ENCODE measurements at places on chromosomes 11 and 22. TPM values are rescaled to one million over a fixed set of nuclear protein-coding genes. Genes with fewer than 3 reads are reported as not detected.

Gene MYOD1
- total RNA-seq: 2.3 TPM

Gene RTN4RL2
- 0.49 TPM for total RNA-seq

Gene KLHL35
- 0.99 TPM for total RNA-seq

Gene TECTA
- total RNA-seq: 0.49 TPM

Gene METTL15
- total RNA-seq: 22.9 TPM

GRCh38 chr11:12897390-12897789, 111.7 kb upstream of the RASSF10 start:
- DNase-seq: no peak

DNA sequence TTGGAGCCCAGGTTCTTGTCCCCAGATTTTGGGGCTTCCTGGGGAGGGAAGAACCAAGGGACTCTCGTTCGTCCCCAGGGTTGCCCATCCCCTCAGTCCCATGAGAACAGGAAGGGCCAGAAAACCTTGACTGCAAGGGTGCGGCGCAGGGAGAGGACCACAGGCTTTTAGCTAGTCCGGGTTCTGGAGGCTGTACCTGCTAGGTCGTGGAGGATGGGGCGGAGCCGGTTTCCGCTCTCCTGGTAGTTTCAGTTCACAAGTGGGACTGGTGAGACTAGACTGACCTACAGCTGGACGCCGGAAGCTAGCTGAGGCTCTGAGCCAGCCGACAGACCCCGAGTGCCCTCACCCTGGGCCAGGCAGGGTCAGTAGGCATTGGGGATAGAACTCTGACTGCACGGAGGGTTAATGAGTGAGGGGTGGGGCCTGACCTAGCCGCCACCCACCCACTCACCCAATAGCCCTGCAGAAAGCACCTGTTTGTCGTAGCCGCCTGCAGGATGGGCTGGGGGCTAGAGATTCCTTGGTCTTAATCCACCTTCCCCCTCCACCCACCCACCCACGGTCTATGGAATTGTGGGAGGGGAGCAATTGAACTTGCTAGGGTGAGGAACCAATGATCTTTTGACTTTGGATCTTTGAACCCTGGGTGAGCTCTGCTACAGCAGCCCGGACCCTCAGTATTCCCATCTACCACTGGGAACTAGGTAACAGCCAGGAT, 1.5 kb downstream of the MAFF start:
- DNase-seq: no peak

DNA sequence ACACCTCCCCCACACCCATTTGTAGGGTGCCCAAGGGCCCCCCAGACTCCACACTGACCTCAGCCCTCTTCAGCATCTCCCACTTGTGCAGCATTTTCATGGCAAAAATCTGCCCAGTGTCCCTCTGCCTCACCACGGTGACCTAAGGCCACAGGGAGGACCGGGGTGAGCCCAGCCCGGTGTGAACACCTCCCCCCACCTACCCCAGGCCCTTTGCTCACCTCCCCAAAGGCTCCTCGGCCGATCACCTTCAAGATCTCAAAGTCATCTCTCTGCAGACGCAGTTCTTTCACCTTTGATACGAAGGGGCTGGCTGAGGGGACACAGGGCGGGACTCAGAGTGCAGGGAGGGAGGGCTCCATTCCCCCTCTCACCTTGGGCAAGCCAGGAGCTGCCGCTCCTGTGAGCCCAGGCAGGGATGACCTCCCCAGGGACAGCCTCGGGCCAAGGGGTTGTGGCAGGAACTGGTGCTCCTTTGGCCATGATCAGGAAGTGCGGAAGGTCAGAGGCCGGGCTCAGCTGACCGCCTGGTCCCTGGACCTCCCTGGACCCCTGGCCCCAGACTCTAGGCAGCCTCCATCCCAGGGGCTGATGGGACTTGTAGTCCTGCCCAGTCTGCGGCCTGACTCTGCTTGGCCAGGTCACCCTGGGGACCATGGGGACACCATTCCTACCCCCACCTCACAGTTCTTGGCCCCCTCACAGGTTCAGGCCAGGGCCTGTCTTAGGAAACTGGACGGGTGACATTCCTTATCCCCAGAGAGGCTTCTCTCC, 2.7 kb downstream of the CDC42BPG start:
- no peak for DNase-seq

DNA sequence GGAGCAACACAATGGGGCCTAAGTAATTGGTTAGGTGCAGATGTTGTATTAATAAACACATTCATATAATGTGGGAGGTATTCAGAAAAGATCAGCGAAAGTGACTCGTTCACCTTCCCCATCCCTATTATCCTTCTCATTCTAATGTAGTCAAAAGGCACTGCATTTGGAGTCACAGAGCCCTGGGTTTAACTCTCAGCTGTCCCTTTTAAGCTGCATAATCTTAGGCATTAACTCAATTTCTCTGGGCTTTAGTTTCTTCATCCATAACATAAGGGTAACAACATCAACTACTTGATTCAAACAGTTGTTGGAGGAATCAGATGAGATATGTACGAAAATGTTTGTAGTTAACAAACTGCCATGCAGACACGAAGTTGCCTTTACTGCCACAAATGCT, 187.6 kb upstream of the PITPNB start:
- DNase-seq: no peak

- no peak for DNase-seq
Observed at GRCh38 chr11:106369224-106369623, 291.8 kb downstream of the AASDHPPT start.

- no peak for DNase-seq
Observed at GRCh38 chr22:41001722-41002122, 50.5 kb downstream of the RBX1 start.

DNA sequence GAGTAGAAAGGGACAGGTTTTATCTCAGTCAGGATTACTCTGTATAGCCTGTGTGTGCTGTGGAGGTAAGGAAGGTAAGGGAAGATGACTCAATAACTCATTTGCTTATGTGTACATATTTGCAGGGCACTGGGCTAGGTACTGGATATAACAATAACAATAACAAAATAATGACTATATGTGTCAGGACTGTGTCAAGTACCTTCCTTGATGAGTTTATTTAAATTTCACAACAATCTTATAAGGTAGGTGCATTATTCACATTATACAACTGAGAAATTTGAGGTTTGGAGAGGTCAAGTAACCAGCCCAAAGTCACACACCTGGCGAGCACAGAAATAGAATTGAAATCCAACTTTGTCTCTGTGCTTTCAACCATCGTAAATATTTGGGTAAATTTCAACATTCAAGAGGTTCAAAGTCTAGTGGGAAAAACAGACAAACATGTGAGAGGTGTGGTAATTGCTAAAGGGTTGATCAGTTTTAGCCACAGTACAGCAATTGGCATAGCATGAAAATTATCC, 131.8 kb downstream of the APIP start:
- DNase-seq: no peak

DNA sequence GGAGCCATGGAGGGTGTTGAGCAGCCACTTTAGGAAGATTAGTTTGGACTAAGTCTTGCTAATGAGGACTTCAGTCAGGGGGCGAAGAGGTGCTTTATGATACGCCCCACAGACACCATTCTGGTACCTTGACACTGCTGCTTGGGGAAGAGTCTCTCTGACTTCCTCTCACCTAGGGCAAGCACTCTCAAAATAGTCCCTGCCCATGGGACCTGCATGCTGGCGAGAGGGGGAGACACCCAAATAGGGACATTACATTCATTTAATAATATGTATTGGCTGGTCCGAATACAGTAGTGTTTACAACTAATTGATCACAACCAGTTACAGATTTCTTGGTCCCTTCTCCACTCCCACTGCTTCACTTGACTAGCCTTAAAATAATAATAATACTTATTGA, 4.4 kb upstream of the CATSPERZ start:
- DNase-seq: no peak

DNA sequence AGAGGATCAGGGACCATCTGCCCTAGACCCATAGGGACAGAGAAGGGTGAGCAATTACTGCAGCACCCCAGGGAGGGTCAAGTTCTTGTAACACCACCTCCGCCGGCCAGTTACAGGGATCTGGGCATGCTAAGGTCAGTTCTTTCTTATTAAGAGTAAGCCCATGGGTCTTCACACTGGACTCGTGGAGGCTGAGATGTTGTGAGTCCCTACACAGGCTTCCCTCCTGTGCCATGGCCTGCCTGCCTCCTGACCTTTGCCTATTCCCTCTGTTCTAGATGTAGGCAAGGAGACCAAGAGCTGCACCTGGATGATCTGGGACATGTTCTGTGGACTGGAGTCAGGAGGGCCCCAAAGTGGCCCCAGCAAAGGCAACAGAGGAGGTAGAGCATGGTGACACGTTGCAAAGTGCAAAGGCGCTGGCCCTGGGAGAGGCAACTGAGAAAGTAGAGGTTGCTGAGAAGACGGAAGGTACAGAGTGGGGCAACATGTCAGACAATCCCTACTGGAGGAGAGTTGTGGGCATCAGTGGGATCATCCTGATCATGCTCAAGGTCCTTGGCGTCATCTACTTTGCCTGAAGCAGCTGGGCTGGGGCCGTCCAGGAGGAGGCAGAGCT, 16.3 kb upstream of the GNAZ start:
- DNase-seq: no peak

DNA sequence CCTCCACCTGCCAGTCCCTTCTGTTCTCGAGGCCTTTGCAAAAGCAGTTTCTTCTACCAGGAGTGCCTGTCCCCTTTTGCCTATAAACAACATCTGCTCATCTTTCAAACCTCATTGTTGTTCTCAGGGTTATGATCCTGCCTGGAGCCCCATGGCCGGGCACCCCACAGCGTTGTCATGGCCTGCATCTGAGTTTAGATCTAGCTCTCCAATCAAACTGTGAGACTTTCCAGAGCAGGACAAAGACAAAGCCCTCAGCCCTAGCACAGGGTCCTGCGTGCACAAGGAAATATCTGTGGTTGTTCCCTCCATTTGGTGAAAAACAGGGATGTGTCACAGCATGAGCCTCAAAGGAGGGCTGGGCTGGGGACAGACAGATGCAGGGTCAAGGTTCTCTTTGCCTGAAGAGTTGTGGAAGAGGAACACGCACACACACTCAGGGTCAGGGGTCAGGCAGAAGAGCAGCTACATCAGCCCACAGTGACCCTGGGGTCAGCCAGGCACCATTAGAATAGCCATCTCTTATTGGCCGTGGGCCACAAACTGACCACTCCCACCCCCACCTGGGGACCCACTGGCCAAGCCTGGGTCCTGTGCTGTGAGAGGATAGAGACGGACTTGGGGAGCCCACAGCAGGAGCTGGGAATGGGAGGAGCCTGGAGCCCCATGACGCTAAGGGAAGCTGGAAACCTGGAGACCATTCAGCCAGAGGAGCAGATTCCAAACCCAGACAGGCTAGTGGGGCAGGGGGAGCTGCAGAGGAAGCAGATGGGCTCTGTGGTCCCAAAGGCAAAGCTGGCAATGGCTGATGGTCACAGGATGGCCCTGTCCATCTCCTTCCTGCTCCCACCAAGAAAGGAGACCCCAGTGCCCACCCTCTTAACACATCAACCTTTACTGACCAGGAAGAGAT, 99.4 kb downstream of the PDE2A start:
- no peak for DNase-seq

Data from skin of body (tissue), 3 donors.